ENCODE measurements at places on chromosomes 2 and 18.

- no peak for DNase-seq
Measured at GRCh38 chr2:97656129-97656755, 7.6 kb downstream of the ACTR1B start.

DNA sequence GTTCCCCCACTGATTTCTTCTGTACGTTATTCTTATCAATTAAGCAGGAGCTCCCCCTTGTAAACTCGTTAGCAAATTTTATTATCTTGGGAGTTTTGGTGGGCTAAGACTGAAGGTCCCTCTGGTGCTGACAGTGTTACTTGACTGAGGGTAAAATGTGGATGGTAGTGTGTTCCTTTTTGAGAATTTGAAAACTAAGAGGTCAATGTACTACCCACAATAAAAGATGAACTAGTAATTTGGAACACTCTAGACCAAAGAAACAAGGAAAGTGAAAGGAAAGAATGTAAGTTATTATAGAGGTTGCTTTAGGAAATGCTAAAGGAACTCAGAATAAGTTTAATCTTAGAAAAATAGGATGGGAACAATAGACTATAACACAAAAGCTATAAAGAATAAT lies 35.1 kb downstream of the YWHAQ start:
- DNase-seq = no peak

DNA sequence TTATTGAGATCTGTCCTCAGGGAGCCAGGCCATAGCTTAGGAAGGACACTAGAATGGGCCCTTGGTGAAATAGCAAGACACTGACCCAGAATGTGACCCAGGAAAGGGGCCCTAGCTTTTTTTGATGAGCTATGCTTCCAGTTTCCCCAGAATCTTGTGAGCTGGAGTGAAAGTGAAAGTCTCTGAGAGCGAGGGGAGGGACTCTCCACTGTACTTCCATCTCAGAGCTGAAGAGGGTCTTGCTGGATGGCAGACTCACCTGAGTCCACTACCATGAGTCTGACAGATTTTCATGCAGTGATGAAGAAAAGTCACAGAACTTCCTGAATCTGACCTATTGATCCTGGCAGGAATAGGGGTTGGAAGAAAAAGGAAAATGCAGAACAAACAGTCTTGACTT lies 3.1 kb downstream of the ARHGAP25 start:
- no peak for DNase-seq

DNA sequence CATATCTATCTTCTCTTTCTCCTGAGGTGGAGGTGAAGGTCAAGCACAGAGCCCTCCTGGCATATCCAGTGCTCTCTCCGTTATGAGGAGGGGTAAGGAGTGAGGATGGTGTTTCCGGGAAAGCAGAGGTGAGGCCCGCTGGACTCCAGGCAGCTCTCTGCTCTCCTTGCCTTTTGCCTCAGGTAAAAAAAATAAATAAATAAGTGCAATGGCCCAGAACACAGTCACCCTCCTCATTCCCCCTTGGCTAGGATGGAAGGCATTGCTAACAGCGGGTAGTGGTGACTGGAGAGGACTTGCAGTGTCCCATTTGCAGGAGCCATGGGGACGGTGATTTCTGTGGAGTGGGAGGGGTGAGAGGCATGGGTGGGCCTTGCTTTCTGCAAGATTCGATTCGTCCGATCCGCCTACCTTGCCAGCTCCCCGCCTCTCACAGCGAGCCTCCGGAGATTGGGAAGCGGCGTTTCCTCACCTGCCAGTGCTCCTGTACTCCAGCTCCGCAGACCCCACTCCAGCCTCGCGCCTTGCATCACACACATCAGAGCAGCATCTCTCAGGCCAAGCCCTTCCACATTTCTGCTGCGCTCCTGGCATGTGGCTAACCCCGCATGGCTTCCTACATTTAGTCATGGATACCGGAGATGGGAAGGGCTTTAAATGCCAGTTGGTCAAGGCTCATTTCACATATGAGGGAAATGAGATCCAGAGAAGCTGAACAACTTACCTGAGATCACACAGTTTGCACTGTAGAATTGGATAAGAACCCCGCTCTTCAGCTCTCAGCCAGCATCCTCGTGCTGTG lies 155.2 kb downstream of the VAPA start:
- no peak for DNase-seq

DNA sequence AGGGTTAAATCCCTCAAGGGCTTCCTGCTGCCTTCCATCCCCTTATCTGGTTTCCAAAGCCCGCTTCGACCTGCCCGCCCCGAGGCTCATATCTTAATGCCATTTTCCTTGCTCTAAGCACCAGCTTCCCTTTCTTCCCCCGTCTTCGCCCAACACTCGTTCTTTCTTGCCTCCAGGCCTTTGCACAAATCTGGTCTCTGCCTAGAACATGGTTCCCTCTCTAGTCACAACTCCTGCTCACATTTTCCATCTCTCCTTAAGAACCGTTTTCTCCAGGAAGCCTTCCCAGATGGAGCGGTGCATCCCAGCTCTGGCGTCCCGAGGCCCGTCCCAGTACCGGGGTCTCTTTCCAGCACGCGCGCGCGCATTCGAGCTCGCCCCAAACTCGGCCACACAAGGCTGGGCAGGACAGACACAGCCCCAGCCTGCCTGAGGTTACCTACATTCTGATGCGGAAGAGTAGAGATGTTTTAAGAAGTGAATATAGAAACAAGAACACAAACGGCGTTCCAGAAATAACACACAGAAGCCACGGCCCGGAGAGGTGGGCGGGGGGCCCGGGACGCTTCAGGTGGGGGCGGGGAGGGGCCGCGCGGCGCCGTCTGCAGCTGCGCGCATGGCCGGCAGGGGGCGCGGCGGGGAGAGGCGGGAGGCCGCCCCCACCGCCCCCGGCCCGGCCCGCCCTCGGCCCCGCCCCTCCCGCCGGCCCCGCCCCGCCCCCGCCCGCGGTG lies at the start of gene DGKD:
Gene DGKD, plus strand, starts transcription at position 726 of the 731 bp plus-strand sequence. CDS start 25 bp downstream, outside the sequence.
- peak; percentile 55 for DNase-seq

GRCh38 chr2:127103243-127104165 lies 3.5 kb downstream of the BIN1 start:
- no peak for DNase-seq
